ENCODE measurements at places on chromosomes 2 and 18. TPM values are rescaled to one million over a fixed set of nuclear protein-coding genes. Genes with fewer than 3 reads are reported as not detected.

ANKRD29 gene
- polyA plus RNA-seq = 2.0 TPM

LBH gene
- 4.1 TPM for polyA plus RNA-seq

SH2D6 gene
- polyA plus RNA-seq = 28.1 TPM

RFX8 gene
- polyA plus RNA-seq = 0.40 TPM

RPRM gene
- 0.42 TPM for polyA plus RNA-seq

DUSP28 gene
- 2.6 TPM for polyA plus RNA-seq

PSMG2 gene
- 47.1 TPM for polyA plus RNA-seq

KCNG3 gene
- 0.77 TPM for polyA plus RNA-seq

CYTIP gene
- 0.47 TPM for polyA plus RNA-seq

ICA1L gene
- polyA plus RNA-seq = 8.1 TPM

TTN gene
- polyA plus RNA-seq = 9.2 TPM

CYP1B1 gene
- polyA plus RNA-seq = 2.1 TPM

SIX3 gene
- 1.7 TPM for polyA plus RNA-seq

ASIC4 gene
- 0.38 TPM for polyA plus RNA-seq

DYSF gene
- 2.2 TPM for polyA plus RNA-seq

IKZF2 gene
- polyA plus RNA-seq = 1.1 TPM

MC4R gene
- 0.05 TPM for polyA plus RNA-seq

TWSG1 gene
- polyA plus RNA-seq = 7.0 TPM

REV1 gene
- 10.7 TPM for polyA plus RNA-seq

KCNS3 gene
- polyA plus RNA-seq = 16.4 TPM

Measured in pancreas (tissue), 10 donors.